GM18507 (cell line): ENCODE measurements at places on chromosomes 5 and 9.

- DNase-seq = no peak
Measured at GRCh38 chr5:65014769-65015168, 246.0 kb downstream of the CWC27 start.

GRCh38 chr9:19184144-19184917 is 46.2 kb upstream of the DENND4C start:
- no peak for DNase-seq

DNA sequence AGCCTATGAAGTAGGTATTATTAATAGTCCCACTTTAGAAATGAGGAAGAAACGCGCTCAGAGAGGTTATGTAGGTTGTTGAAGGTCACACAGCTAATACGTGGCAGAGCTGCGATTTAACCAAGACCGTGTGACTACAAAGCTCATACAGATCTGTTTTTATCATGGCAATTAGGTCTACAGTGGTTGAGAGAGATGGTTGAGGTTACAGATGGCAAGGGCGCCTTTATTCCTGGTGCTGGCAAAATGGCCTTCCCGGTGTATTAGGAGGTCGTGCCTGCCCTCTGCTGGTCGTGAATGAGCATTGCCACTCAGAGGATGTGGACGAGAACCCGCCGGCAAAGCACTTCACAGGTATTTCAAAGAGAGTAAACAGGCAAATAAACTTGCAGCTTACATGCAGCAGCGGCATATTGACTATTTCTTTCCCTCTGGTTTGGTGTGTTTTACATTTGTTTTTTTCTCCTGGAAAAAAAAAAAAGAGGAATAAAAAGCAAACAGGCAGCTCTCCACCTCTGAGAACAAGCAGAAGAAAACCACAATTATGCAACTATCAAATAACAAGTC is 65.3 kb upstream of the EGFLAM start:
- peak; percentile 40 for DNase-seq

DNA sequence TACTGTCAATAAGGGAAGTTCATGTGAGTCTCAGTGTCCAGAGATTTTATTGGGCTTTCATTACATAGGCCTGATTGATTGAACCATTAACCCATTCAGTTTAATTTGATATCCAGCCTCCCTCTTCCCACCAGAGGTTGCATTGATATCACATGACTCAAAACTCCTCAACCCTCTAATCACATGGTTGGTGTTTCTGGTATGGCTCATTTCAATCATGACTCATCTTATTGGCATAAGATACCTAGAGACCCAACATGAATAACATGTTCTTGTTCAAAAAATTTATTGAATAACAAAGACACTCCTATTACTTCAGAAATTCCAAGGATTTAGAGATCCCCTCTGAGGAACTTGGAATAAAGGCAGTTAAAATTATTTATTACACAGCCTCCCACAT is 982.2 kb downstream of the TLE1 start:
- no peak for DNase-seq

DNA sequence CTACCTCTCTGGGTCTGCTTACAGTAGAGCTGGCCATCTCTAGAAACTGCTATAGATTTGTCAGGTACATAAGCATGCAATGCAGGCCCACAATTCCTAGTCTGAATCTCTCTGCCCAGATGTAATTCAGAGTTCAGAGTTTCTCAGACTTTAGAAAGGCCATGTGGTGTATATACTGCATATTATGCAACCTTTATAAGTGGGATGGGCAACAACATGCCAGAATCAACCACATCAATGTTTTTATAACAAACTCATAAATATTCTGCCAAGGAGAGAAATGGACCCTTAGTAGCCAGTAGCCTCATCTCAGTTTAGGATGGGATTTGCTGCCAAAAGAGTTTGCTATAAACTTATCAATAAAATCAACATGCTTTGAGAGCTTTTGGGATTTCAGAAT is 78.8 kb downstream of the SLC1A1 start:
- DNase-seq = no peak
